Stimulated activated CD4-positive, alpha-beta T cell treated with anti-CD3 and anti-CD28 coated beads, Interleukin-1b, Interleukin-23, amount 100 ng/mL, for 1 hour (primary cell): ENCODE measurements at places on chromosomes 6 and 20.

DNA sequence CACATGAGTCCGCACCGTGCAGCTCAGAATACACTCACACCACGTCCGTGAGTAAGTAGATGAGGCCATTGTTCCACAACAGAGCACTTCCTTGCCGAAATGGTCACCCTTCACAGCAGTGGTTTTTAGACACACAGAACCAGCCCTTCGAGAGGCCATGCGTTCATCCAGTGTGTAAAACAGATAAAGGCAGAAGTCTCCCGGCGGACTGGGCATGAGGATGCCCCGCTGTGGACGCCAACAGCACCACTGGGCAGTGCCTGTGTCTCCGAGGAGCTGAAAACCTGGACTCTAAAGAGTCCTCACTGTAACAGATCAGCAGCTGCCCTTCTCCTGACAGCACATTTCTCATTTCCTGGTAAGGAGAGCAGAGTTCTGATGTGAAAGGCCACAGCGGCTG, 75.2 kb downstream of the WDR27 start:
- DNase-seq = no peak

DNA sequence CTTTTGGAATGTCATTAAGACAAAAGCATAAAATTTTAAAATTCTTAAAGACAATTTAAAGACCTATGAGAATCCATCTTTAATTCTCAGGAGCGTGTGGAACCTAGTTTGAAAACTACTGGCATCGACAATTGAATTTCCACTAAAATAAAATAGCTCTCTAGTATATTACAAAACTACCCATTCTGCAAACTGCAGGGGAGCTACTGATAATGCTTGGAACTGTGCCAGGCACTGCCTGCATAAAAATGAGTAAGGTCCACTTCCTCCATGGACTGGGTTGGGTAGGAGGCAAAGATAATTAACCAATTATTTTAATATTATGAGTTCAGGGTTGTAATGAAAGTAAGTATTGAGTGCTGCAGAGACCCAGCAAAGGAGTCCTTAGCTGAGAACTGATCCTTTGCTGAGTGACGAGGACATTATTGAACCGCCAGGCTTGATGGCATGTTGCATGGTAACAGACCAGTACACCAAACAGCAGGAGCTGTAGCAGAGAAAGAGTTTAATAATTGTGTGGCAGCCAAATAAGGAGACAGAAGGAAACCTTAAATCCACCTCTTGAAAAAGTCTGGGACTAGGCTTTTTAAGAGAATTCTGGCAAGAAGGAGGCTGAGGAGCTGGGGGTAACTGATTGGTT, 261.3 kb downstream of the ESR1 start:
- no peak for DNase-seq

DNA sequence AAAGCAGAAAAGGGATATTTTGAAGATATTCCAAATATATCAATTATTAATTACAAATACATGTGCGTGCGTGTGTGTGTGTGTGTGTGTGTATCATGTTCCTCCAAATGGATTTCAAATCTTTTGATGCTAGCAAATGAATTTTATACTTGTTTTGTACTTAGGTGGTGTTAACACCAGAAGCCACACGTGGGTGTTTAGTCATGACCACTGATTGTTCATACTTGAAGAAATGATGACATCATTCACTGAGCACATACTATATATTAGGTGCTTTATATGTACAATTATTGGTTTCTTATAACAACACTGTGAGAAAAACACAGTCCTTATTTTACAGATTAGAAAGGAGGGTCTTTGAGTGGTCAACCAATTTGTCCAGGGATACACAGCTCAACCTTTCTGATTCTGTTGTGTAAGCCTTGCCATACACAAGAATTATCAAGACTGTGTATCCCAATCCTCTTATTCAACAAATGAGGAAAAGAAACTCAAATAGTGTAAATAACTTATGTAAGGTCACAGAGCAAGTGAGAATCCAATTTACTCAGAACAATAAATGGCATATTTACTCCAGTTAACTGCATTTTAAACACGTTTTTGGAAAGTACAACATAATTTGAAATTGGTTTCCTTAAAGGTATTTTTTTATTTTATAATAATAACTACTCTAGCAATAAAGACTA, 88.5 kb downstream of the BCAS1 start:
- DNase-seq = no peak

GRCh38 chr20:53080687-53080962, 108.5 kb downstream of the TSHZ2 start:
- no peak for DNase-seq

- DNase-seq = no peak
These were observed 89.0 kb downstream of the EDN1 start for GRCh38 chr6:12379181-12379580.

GRCh38 chr6:4637691-4638433, 138.3 kb upstream of the CDYL start:
- no peak for DNase-seq

DNA sequence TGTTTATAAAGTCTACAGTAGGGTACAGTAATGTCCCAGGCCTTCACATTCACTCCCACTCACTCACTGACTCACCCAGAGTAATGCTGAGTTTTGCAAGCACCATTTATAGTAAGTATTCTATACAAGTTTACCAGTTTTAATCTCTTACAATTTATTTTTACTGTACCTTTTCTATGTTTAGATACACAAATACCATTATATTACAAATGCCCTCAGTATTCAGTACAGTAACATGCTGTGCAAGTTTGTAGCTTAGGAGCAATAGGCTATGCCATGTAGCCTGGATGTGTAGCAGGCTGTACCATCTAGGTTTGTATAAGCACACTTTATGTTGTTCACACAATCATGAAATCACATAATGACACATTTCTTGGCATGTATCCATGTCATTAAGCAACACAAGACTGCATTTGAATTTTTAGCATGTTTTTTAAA, 673.6 kb downstream of the CD109 start:
- DNase-seq = no peak

DNA sequence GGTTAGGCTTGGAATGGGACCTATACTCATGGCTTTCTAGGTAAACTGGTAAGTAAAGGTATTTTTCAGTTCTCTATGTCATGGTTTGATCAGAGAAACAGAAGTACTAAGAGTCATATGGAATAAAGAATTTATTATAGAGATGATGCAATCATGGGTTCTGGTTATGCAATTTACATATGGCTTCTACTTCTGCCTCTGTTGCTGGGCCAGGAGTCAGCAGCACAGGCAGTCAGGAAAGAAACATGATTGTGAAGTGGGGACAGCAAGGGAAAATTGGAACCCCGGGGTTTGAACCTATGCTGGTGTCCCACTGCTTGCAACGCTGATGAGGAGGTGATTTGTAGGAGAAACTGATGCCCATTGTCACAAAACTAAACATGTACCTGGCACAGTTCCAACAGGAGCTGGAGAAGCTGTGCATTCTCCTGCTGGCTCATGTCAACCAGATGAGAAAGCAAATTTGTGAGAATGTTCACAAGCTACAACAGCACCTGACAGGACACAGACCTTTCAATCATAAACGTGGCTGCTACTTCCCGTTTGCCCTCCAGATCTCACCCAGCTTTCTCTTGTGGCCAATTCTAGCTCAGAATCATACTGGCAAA, 887.1 kb downstream of the TFAP2A start:
- no peak for DNase-seq

DNA sequence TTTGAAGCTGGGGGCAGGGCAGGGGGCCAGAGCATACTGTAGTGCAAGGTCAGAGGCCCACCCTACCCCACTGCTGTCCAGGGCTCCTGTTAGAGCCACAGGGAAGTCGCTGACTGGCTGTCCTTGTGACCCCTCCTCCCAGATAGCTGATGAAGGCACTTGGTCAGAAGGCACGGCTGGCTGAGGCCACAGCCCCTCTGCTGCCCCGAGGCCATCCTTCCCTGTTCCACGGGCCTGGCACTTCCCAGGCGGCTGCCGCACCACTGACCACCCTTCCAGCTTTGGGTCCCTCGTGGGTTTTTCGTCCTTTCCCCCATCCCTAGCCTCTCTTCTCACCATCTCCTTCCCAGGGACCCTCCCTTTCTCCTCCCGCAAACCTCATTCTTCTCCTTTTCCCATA, 9.2 kb upstream of the EMILIN3 start:
- no peak for DNase-seq

- no peak for DNase-seq
These were observed 519.9 kb downstream of the HAO1 start for GRCh38 chr20:7420345-7420744.

GRCh38 chr6:107550906-107551305, 61.0 kb downstream of the SOBP start:
- no peak for DNase-seq

GRCh38 chr20:16158976-16159286, 414.3 kb downstream of the KIF16B start:
- no peak for DNase-seq

DNA sequence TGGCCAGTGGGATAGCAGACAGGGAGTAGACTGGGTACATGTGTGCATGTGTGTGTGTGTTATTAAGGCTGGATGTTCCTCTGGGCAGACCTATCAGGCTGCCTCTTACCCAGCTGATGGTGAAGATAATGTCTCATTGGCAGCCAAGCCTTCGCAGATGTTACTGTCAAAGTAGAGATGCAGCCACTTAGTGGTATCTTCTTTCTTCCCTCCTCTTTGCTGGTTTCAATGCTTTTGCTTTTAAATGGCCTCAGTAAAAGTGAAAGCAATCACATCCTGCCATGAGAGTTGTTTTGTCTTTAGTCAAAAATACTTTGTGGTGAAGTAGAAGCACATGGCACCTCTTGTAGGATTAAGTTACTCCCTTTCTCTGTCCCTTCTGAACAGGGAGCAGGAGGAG, 57.5 kb downstream of the SNRNP48 start:
- DNase-seq = no peak

GRCh38 chr6:158481690-158482473, 78.0 kb upstream of the TMEM181 start:
- no peak for DNase-seq

- no peak for DNase-seq
These were observed at the start of gene MCHR2 for GRCh38 chr6:99993533-99994251. MCHR2 (minus strand) TSS chr6:99994223; CDS start chr6:99956147, 38,076 bp downstream.

DNA sequence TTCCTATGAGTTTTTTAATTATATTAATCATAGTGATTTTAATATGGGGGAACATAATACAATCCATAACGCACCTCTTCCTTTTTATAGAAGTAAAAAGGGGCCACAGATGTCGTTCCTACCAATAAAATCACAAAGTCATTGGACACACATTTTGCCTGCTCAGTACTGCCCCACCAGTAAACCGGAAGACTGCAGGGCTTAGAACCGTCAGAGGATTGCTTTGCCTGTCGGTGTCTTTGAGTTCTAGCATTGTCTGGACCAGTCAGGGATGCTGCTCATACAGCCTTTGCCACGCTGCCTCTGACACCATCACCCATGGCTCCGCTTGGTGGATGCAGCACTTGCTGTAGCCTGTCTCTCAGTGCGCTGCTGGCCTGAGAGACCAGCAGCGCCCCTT, 853.6 kb downstream of the C6orf118 start:
- no peak for DNase-seq

GRCh38 chr20:57451431-57451794, 60.2 kb downstream of the RBM38 start:
- DNase-seq = no peak

DNA sequence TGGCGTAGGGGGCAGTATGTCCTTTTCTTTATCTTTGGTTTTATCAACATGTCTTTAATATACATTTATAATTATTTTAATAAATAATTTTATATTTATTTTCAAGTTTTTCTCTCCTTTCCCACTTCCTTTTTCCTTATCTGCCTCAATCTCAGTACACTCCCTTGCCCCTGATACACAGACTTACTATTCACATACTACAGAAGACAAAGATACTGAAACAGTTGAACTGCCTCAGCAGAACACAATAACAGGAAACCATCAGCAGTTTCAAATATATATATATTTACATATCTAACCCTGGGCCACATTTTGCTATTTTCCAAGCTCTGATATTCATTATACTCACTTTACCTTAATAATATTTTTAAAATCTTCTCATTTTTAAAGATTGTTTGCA, 19.8 kb downstream of the IBTK start:
- DNase-seq = no peak

GRCh38 chr6:167005350-167006159, 6.4 kb downstream of the CEP43 start:
- DNase-seq = no peak

DNA sequence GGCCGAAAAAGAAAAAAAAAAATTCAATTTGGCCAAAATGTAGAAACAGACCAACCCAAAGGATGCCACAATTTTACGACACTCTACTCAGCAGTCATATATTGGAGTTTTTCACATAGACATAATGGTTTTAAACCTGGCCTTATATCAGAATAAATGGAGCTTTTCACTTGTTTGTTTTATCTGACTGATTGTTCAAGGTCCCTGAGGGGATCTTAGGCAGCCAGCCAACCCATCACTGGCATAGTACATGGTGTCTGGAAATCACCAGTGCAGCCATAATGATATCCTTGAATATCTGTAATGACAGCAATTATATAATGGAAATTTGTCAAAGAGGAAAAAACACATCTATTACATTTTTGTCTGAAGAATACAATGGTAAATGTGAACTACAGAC, 96.9 kb downstream of the PRSS35 start:
- no peak for DNase-seq

DNA sequence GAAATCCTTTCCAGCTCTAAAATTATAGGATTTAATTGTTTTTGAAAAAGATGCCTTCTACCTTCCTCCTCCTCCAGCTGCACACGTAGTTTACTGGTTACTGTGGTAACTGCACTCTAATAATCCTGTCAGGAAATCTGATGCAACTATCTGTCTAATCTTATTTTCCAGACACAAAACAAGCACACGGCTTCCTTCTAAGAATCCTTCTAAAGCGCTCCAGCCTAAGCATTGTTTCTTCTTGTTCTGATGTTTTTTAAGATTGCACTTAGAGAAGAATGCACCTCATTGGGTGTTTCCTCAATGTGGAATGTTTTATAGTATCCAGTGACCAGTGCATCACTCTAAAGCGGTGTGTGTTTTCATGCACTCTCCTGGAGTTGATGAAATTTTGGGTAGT, 63.6 kb downstream of the CARMIL1 start:
- no peak for DNase-seq

DNA sequence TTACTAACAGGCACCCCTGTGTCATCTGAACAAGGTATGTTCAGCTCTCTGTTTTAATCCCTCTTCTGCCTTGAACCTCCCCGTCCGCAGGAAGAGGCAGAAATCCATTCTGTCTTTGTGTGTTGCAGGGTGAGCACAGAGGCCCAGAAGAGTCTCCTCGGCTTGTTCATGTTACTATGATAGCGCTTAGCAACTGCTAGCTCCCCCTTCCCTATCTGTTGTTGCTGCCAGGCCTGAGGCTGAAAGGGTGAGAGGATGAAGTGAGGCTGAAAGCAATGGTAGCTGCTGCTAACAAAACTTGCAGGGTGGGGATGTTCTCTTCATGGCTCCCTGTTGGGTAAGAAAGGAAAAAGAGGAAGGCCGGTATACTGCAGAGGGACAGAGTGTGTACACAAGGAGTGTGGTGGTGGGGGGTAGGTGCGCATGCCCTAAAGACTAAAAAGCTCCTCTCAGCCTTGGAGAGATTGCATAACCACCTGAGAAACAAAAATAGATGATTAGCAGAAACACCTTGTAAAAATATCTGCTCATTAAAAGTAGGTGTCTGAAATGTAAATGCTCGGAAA, 55.2 kb upstream of the CITED2 start:
- DNase-seq = no peak

GRCh38 chr20:17568972-17569521, 828 bp upstream of the DSTN start:
- no peak for DNase-seq

- no peak for DNase-seq
These were observed 10.4 kb downstream of the SERPINB6 start for GRCh38 chr6:2960935-2961334.
